ENCODE measurements at places on chromosomes 2 and 18. TPM values are rescaled to one million over a fixed set of nuclear protein-coding genes. Genes with fewer than 3 reads are reported as not detected.

The MAP2 gene
- total RNA-seq, result 9.8 TPM

The MAP3K19 gene
- total RNA-seq, result 0.52 TPM

GRCh38 chr18:44889111-44889510 is 208.4 kb downstream of the SETBP1 start:
- H3K4me3 ChIP-seq, result no peak overlapping the region
- H3K27me3 ChIP-seq, result no peaks in the 10 kb centered on the region

- no peak overlapping the region for H3K27ac ChIP-seq
- H3K36me3 ChIP-seq, result no peaks in the 10 kb centered on the region
- H3K4me1 ChIP-seq, result peaks cover 40% of the 10 kb centered on the region
- H3K27me3 ChIP-seq, result no peaks in the 10 kb centered on the region
Observed at GRCh38 chr2:120939595-120940318, 204.1 kb downstream of the GLI2 start.

DNA sequence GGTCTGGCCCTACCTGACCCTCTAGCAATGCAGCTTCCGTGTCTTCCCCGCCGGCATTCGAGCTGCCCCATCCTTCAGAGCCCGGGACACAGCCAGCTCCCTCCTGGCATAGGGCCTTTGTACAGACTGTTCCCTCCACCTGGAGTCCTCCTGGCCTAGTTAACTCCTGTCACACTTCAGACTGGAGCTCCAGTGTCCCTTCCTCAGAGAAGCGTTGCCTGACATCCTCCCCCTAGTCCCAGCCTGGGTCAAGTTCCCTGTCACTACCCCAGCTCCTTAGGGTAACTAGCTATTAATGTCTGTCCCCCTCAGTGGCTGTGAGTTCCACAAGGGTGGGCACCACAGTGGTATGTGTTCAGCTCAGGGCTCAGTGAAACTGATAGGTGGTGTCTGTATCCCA is 45.5 kb upstream of the LOXHD1 start:
- no peaks in the 10 kb centered on the region for H3K36me3 ChIP-seq
- H3K4me1 ChIP-seq, result no peaks in the 10 kb centered on the region
- DNase-seq, result no peak
- H3K27me3 ChIP-seq, result no peaks in the 10 kb centered on the region
- no peak overlapping the region for H3K4me3 ChIP-seq
- no peak overlapping the region for H3K27ac ChIP-seq

The ANKRD23 gene
- 14.1 TPM for total RNA-seq

The GAD1 gene
- total RNA-seq, result 0.22 TPM

DNA sequence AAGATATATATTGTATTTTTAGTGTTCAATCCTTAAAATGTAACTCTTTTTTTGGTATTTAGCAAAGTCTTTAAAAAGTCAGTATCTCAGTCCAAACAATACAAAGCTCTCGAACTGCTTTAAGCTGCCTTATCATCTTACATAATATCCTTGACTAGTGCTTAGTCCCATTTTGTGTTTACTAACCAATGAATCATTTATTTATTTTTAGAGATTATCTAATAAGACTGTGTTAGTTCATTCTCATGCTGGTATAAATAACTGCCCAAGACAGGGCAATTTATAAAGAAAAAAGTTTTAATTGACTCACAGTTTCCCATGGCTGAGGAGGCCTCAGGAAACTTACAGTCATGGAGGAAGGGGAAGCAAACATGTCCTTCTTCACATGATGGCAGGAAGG is 248.3 kb upstream of the KYNU start:
- no peaks in the 10 kb centered on the region for H3K36me3 ChIP-seq
- no peaks in the 10 kb centered on the region for H3K4me1 ChIP-seq
- no peak for DNase-seq
- no peaks in the 10 kb centered on the region for H3K27me3 ChIP-seq
- H3K4me3 ChIP-seq, result no peak overlapping the region

The KCNJ3 gene
- 0.32 TPM for total RNA-seq

All from ovary (tissue), 10 donors.